ENCODE measurements at places on chromosomes 2 and 18. TPM values are rescaled to one million over a fixed set of nuclear protein-coding genes. Genes with fewer than 3 reads are reported as not detected.

Gene CIB4
- total RNA-seq = not detected

Gene GAREM2
- total RNA-seq = 3.6 TPM

Gene SPP2
- not detected for total RNA-seq

Gene CD8A
- total RNA-seq = 1.5 TPM

Gene SGPP2
- 30.6 TPM for total RNA-seq

Gene EPB41L3
- 6.8 TPM for total RNA-seq

Gene LHCGR
- total RNA-seq = 0.10 TPM

Gene LYG2
- not detected for total RNA-seq

Gene XIRP2
- total RNA-seq = 248 TPM

Gene CCDC74B
- 0.64 TPM for total RNA-seq

Gene MFSD6
- total RNA-seq = 24.4 TPM

Gene GPR35
- total RNA-seq = 2.1 TPM

Gene SDC1
- total RNA-seq = 0.42 TPM

Gene SRBD1
- total RNA-seq = 6.3 TPM

Gene STAT4
- total RNA-seq = 0.57 TPM

Gene KIF1A
- 1.6 TPM for total RNA-seq

Gene MEIS1
- total RNA-seq = 40.8 TPM

All from left ventricle myocardium superior (tissue), 1 donor.